ENCODE measurements at places on chromosomes 12 and 14.

GRCh38 chr12:52091869-52092268 is 12.4 kb downstream of the SMIM41 start:
- peak; percentile 55 for DNase-seq

GRCh38 chr12:79983986-79984620 is 49.2 kb upstream of the PPP1R12A start:
- DNase-seq: no peak

GRCh38 chr14:92501891-92502351 is 11.7 kb upstream of the RIN3 start:
- DNase-seq: no peak

GRCh38 chr14:64971943-64972791 is at the start of gene RAB15:
Gene RAB15 (minus strand): TSS chr14:64972336. CDS start chr14:64972076, 260 bp downstream.
- DNase-seq: no peak

DNA sequence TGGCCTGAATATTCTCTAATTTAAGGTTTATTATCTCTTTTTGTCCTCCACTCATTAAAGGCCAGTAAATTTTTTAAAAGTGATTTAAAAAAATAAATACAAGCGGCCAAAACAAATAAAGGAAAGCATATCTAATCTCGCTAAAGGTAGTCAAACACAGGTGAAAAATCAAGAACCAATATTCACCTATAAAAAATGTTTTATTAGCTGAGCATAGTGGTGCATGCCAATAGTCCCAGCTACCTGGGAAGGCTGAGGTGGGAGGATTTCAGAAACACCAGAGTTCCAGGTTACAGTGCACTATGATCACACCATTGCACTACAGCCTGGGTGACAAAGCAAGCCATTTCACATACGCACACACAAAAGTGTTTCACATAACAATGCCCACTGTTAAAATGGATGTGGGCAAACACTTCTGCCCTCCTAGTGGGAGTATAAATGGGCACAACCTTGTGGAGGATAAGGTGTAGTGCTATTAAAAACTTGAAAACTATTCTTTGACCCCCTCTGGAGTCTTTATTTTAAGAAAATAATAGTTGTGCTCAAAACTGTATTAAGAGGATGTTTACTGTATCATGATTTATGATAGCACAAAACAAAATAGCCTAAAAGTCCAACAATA is 32.7 kb upstream of the NAP1L1 start:
- DNase-seq: no peak

- no peak for DNase-seq
Measured at GRCh38 chr12:43858096-43858495, 22.2 kb downstream of the TMEM117 start.

- DNase-seq: no peak
Measured at GRCh38 chr14:72850360-72850759, 43.5 kb downstream of the DPF3 start.

- DNase-seq: no peak
Measured at GRCh38 chr12:49274396-49275069, 9.7 kb downstream of the TUBA1C start.

DNA sequence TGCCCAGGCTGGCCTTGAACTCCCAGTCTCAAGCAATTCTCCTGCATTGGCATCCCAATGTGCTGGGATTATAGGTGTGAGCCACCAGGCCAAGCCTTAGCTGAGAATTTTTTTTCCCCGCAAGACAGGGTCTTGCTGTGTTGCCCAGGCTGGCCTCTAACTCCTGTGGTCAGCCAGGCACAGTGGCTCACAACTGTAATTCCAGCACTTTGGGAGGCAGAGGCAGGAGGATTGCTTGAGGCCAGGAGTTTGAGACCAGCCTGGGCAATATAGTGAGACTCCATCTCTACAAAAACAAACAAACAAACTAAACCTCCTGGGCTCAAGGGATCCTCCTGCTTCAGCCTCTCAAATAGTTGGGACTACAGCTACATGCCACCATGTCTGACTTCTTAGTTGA is 27.3 kb downstream of the DEPDC4 start:
- DNase-seq: no peak

DNA sequence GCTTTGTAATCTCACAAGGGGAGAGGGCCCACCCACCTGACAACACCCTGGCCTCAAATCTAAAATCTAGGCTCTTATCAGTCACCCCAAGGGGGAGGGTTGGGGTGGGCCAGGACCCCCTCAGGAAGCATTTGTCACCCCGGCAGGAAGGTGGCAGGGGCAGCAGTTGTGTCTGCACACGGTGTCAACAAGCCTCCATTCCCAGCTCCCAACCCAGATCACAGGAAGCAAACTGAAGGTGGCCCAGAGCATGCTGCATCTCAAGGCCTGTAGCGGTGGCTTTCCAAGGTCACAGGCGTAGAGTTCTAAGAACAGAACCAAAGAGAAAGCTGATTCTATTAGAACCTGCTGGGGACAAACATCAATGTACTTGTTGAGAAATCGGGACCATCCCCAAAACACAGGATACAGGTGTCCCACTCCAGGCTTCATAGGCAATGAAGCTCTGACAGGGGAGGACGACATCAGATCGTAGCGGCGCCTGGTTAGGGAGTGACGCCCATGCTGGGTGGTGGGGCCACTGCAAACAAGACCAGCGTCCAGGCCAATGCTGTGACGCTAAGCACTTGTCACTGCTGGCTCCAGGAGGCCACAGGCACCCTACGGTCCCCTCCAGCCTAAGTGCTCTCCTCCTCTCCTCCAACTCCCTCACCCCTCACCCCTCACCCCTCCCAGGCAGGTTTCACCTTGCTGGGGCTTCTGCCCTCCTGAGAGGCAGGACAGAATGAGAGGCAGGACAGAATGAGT is 52.9 kb downstream of the CCDC88C start:
- no peak for DNase-seq

GRCh38 chr14:66624336-66624937 is 116.5 kb downstream of the GPHN start:
- no peak for DNase-seq

GRCh38 chr14:93946104-93946503 is 19.0 kb downstream of the FAM181A start:
- DNase-seq: no peak

DNA sequence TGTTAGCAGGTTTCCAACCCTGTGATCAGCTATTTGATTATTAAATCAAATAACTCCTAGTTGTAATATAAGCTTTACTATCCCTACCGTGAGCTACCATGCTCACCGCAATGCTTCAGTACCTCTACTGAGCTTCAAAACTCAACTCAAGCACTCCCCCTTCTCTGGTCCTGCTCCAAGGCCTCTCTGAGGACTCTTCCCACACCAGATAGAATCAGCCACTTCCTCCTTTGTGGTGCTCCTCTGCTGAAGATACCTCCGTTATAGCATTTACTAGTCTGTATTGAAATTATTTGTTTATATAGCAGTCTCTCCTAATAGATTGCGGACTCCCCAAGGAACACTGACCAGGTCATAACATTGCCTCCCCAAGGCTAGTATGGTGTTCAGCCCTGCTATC is 17.5 kb downstream of the AREL1 start:
- no peak for DNase-seq

DNA sequence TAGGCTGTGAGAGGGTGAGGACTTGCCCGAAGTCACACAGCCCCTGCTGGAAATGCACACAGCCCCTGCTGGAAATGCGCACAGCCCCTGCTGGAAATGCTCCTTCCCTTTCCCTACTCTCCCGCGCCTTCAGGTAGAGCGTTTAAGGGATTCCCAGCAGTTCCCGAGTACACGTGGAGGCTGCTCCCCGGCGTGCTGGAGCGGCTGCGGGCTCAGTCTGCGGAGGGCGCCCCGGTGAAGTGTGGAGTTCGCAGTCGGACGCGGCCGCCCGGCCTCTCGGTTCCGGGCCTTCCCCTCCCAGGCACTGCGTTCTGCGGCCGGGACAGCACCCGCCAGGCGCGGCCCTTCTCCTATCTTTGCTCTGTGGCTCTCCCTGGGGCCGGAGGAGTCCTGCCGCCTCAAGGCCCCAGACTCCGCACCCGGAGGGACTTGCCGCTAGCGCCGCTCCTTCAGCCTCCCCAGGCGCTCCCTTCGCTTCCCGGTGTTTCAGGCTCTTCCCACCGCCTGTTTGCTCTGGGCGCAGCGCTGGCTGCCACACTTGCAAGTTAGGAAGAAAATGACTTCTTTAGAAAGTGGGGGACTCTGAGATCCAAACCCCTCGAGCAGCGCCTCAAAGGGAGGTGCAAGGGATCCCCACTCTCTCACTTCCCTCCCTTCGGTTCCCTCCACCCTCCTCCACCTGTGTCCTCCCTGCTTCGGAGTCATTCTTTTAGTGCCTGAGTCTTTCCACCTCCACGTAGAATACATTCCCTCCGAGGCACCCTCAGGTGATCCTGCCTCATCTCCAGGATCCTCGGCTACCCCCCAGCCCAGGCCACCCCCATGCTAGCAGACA is 8.3 kb upstream of the TBX5 start:
- DNase-seq: no peak

- DNase-seq: no peak
Measured at GRCh38 chr12:69022674-69023073, 89.7 kb upstream of the CPM start.

GRCh38 chr14:92473261-92473968 is 40.2 kb upstream of the RIN3 start:
- DNase-seq: no peak

DNA sequence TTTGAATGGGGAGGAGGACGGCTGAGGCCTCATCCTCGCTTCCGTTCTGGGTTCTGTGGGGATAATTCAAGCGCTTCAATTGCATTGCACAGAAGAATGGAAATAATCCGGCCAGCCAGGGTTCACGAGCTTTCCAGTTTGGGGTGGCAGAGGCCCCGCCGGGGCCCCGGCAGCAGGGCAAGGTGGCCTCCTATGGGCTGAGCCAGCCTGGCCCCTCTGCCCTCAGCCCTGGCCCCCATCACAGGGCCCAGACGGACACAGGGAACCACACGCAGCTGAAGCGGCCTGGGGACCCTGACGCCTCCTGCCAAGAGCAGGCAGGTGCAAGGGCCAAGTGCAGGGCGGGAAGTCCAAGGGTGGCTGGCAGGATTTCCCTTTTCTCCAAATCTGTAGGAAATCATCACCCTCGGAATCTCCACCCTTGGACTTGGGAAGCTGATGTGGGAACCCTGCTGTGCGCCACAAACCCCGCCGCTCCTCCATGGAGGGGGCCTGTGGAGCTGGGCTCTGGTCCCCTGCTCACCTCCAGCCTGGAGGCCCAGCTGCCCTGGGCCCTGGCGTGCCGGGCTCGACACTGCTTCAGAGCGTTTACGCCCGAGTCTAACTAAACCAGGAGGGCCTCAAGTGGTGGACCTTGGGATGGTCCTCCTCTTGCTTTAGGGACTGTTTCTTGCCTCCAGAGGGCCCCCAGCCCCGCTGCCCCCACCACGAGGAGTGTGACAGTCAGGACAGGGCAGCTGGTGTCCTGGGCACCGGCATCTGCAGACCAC is 78.4 kb downstream of the MOK start:
- DNase-seq: no peak

DNA sequence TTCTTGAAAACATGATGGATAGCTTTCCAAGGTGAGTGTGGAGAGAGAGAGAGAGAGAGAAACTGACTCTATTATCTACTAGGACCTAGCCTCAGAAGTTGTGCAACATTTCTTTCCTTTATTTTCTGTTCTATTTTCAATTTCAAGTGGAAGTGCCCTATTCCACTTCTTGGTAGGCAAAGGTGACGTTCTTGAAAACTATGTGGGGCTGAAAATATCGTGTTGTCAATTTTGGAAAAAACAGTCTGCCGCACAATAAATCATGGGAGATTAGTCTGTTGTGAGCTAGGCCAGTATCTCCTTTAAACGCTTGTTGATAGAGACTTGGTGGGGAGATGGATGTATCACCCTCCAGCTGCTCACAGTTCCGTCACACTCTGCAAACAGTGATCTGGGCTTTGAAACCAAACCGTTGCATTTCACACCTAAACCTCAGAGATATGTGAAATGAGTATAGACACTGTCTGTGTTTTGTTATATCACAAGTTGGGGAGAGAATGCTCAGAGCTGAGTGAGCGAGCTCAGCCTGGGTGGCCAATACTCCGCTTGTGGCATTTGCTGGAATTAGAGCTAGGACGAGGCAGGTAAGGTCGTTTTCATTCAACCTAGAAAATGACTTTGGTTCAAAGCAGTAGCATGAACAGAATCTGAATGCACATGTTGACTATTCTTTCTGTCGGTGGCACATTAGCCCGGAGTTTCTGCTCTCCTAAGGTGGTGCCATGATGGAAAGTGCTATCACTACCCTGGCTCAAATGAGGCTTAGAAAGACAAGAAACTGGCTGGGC is 75.1 kb upstream of the ST8SIA1 start:
- DNase-seq: no peak

DNA sequence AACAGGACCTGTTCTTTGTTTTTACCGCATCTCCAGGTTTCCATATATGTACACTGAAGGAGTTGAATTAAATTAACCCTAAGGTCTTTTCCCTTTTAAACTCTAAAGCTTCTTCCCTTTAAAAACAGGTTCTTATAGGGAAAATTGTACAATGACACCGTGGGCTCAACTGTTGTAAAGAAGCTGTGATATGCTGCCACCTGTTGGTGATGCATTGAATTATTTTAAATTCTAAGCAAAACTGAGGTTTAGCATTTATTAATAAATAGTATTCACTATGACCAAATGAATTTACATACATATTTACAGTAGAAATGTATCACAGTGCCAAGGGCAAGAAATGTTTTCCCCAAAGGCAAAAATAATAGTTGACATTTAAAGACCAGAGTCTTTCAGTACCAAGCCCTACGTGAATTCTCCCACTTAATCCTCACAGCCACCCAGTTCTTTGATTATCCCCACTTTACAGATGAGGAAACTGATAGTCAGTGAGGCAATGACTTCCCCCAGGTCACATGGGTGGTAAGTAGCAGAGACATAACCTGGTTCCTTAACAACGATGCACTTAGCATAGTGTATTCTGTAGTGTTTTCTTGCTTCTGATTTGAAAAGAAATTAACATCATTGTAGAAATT is 35.7 kb upstream of the TMEM263 start:
- no peak for DNase-seq

GRCh38 chr14:85596562-85596961 is 66.6 kb downstream of the FLRT2 start:
- peak; percentile 77 for DNase-seq

- no peak for DNase-seq
Measured at GRCh38 chr14:73097421-73097820, 38.9 kb upstream of the PSEN1 start.

DNA sequence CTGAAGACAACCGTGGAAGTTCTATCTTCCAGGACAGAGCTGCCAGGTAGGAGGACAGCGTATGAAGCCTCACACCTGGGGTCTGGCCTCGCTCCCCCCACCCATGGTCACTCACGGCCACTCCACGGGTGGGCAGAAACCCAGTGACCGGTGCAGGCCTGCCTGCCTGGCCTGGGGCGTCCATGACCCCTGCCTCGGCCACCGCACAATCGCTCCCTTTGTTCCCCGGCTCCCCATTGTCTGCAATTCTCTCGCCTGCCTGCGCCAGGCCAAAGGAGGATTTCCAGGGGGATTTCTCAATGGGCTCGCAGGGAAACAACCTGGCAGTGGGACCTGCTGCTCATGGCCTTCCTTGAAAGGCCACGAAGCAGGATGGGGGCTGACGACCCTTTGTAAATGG is 22.6 kb downstream of the CCDC85C start:
- no peak for DNase-seq

All from NCI-H187 treated with DMSO at 0.1 percent for 48 hours (cell line).